ENCODE measurements at places on chromosomes 5 and 9.

DNA sequence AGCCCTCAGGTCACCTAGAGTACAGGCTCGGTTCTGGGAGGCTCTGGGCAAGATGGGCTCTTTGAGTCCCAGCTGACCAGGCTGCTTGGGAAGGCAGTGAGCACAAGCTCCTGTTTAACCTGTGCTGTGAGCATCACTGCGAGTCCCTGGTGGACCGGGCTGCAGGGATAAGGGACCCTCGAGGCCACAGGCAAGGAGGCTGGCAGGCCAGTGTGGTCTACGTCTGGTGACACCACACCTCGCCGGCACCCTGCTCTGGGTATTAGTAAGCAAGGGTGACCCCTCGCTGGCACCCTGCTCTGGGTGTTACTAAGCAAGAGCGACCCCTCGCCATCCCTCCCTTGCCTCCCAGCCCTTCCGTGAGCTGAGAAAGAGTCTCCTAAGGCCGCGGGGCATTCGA is 125.9 kb upstream of the FOXD4L5 start:
- no peak for DNase-seq

GRCh38 chr5:81779916-81780266 is 29.0 kb upstream of the SSBP2 start:
- no peak for DNase-seq

DNA sequence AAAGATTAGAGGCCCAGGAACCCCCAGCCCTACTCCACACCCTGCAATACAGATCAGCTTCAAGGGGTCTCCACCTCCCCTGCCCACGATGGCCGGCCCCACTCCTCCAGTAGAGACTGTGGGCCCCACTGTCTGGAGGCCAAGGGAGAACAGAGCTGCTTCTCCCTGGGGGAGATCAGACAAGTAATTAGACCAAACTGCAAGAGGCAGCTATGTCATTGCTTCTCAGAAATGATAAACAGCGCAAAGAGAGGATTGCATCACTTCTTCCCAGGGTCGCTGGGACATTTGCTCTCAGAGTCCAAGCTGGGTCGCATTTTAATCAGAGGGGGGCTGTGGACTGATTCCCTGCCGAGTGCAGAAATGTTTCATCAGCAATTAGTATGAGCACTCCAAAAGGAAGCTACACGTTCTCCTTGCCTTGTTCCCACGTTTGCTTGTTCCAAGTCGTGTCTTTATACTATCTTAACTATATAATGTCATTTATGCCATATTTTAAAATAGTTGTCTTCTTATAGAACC is 59.9 kb downstream of the ROPN1L start:
- DNase-seq = no peak

DNA sequence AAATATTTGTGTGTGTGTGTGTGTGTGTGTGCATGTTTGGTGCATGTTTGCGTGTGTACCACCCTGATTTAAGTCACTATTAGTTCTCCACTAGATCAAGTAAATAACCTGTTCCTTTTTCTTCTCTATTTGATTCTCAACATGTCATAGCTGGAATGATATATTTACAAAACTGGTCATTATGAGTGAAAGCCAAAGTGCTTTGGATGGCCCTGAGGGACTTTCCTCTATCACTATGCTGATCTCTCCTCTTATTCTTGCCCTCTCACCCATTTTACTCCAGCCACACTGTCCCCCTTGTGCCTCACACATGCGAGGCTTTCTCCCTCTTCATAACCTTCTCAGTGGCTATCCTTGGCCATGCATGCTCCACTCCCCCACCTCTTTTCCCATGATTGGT is 144.6 kb upstream of the NMUR2 start:
- DNase-seq = no peak

- DNase-seq = no peak
Observed at GRCh38 chr5:89168766-89169165, 285.8 kb upstream of the MEF2C start.
